Fibroblast of skin of abdomen (primary cell): ENCODE measurements at places on chromosomes 5 and 9.

- DNase-seq = no peak
Measured at GRCh38 chr5:144210655-144211054, 40.0 kb downstream of the KCTD16 start.

GRCh38 chr9:113619491-113620376 is 156.2 kb downstream of the RGS3 start:
- DNase-seq = no peak

GRCh38 chr5:32057187-32058096 is 116.7 kb downstream of the GOLPH3 start:
- DNase-seq = no peak

GRCh38 chr5:158064334-158065123 is 205.6 kb upstream of the CLINT1 start:
- DNase-seq = peak; percentile 63

- peak; percentile 69 for DNase-seq
Measured at GRCh38 chr9:87069690-87070089, 122.4 kb upstream of the GAS1 start.

- DNase-seq = no peak
Measured at GRCh38 chr9:108668191-108668937, 187.4 kb downstream of the ACTL7B start.

GRCh38 chr9:128201441-128202369 is 1.5 kb upstream of the DNM1 start:
- peak; percentile 52 for DNase-seq

GRCh38 chr5:32791536-32792243 is 80.6 kb downstream of the NPR3 start:
- DNase-seq = peak; percentile 62

DNA sequence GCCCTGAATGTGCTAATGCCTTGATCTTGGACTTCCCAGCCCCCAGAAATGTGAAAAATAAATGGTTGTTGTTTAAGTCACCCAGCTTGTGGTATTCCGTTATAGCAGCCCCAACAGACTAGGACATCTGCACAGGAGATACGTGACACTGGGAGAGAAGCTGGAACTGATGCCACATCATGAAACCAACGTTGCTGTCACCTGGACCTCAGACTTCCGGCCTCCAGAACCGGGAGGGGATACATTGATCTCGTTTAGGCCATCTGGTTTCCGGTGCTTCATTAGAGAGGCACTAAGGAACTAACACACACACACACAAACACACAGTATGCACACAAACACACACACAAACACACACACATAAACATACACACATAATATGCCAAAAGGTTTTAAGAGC is 75.0 kb upstream of the ICE1 start:
- DNase-seq = no peak

- DNase-seq = no peak
Measured at GRCh38 chr5:174723315-174723978, 935 bp upstream of the MSX2 start.

DNA sequence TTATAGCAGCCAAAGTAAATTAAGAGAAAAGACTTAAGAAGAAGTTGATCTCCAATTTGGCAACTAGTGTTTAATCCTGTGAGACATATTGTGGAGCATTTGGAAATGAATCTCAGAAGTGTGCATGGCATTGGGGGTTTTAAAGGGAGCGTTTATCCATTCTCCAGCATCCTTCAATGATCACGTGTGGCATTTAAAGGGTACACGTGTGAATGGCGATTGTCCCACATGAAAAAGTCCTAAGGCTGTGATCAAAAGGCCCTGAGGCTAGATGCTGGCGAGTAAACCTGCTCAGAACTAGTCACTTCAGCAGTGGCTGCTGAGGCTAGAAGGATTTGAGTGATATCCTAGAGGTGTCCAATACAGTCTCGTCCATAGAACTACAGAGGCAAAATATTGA is 315.6 kb upstream of the CDH9 start:
- DNase-seq = no peak

GRCh38 chr5:132294728-132295504 is 722 bp downstream of the SLC22A4 start:
- peak; percentile 79 for DNase-seq
